NCI-H1092 (cell line): ENCODE measurements at places on chromosomes 7 and 10.

DNA sequence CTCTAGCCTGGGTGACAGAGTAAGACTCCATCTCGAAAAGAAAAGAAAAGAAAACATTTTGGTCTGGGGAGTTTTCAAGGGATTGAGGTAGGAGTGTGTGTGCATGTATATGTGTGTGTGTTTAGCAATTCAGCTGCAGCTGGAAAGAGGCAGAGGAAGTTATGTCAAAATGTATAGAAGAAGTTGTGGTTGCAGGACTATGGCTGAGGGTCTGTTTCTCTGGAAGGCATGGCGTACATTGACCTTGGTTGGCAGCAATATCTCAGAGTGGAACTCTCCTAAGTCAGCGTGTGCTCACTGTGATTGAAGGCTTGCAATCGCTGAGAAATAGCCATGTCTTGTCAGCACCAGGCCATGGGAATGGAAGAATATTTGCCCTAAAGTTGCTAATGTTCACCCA is 28.6 kb upstream of the RHBDD2 start:
- DNase-seq, result no peak

- DNase-seq, result no peak
Measured at GRCh38 chr10:46069771-46070463, 23.8 kb upstream of the MSMB start.

DNA sequence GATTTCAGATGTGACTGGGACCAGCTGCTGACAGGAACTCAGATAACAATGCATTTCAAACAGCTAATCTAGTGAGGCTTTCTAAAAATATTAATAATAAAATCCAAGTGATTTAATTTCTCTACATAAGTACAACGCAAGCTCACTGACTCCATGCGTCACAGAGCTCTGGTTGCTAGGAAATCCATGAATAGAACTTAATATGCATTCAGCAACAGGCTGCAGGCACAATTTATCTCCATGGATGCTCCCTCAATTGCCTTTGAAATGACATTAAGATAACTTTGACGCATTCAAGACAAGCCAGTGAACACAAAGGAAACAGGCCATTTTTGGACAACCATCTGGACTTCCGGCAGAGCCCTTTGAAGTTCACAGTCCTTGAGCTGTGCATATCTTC is 118.7 kb upstream of the COL1A2 start:
- no peak for DNase-seq

DNA sequence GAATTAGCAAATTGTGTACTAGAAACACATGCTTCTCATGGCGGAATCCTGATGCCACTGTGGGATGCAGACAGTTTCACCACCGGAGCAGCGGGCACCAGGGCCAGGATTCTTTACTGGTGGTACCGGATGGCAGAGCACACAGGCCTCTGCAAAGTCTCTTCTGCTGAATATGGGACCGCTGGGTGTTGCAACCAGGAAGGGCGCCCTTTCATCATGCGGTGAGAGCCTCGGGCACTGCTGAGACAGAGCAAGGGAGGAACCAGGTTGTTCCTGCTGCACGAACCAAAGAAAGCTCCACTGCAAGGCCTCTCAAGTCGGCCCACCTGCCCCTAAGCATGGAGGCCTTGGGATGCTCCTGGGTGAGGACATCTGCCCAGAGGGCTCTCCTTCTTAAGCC is 57.0 kb upstream of the NMT2 start:
- DNase-seq, result no peak

- no peak for DNase-seq
Measured at GRCh38 chr7:90212149-90212495, 582 bp downstream of the STEAP2 start.

GRCh38 chr10:129415215-129416140 is 51.6 kb upstream of the MGMT start:
- no peak for DNase-seq

DNA sequence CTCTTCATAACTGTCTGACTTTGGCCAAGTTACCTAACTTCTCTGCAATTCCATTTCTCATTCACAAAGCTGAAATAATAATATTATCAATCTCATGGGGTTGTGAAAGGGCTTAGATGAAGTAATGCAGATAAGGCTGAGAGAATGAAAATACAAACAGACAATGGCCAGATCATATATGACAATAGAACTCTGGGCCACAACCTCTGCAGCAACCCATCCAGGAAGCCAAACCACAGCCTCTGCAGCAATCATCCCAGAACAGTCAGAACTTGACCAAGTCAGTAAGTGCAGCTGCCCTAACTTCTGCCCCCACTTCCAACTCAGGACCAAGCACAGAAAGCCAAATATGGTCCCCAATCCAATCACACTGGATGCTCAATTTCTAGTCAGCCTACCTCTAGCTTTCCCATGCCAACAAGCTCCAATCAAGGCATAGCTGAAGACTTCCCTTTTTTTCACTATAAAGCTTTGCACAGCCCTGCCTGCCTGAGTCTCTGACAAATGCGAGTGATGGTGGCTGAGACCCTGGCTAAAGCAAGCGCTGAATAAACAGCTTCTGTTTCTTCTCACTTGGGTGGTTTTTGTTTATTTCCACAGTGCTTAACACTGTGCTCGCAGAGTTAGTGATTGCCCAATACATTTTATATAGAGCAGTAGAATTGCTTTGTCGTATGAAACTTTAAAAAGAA is 34.8 kb upstream of the TNPO3 start:
- DNase-seq, result no peak

- peak; percentile 35 for DNase-seq
Measured at GRCh38 chr7:105885387-105886111, 9.2 kb upstream of the ATXN7L1 start.

DNA sequence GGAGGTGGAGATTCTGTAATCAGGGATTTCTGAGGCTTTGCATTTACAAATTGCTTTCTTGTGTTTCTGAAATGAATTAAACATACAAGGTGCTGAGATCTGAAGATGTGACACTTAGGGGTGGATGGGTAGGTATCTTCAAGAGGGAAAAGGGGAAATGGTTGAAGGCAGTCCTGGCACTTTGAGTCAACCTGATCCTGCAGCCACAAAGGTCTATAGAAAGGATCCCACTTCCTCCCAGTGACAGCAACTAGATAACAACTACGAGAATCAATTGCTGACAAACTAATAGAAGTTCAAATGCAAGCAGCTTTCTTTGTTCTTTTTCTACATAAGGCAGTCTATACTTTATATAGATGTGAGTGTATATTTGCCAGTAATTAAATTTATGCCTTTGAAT is 553.3 kb downstream of the MDFIC start:
- DNase-seq, result no peak

DNA sequence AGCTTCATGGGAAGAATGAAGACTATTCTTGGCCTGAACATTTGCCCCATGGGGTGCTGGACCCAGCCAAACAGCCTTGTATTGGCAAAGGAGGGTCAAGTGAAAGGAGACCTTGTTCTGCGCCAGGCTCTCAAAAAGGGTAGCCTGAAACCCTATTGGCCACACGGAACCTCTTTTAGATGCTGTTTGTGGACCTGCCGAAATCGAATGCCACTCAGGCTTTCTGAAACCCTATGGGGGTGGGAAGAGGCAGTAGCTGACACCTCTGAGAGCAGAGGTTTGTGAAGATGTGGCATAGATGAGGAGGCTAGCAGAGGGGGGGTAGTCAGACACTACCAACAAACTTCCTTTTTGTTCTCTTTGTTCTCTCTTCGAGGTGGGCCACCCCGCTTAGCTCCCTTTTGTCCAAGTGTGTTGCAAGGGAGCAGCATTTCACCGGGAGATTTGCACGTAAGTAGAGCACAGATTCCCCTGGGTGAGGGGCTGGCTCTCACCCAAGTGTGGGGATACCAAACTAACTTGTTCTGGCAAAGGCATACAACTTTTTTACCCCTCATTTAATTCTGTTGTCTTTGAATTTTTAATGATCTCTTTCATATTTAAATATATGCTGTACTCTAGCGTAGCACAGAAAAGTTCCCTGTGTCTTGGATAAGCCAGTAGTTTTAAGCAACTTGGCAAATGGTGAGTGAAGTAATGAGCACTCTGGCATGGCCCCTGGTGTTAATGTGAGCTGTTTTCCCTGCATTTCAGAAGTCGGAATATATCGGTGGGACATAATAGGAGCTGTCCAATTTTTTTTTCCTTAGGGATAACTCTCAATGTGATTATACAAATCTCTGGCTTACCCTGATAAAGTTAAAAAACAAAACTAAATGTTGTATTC is 107.7 kb downstream of the SEPTIN7 start:
- no peak for DNase-seq

- DNase-seq, result no peak
Measured at GRCh38 chr7:70193514-70193913, 595.2 kb downstream of the AUTS2 start.

DNA sequence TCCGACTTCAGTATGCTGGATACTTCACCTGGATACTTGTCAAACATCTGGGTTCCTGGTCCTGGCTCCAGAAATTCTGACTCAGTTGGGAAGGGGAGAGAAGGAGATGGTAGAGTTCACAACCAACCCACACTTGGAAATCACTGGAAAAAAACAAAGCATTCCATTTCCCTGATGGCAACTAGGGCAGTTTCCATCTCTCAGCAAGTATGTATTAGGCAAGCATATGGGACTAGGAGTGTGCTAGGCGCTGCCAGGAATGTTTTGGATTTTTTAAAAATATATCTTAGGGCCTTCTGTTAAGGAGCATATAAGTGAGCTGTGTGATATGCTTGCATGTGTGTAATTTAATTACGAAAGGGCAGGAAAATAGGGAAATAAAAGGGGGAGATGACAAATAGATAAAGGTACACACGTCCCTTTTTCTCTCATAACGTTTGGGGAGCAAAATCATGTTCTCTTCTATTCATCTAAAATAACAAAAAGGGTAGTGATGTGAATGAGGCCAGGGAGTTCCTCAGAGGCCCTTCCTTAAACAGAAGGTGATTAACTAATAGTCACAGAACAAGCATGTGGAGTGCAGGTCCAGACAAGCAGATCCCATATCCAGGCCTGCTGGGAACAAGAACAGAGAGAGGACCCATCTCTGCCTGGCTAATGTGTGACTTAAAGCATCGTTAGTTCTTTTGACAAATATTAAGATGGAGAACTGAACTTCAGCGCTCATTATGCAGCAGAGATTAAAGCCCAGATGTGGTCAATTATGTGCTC is 64.5 kb upstream of the NFE2L3 start:
- DNase-seq, result no peak

DNA sequence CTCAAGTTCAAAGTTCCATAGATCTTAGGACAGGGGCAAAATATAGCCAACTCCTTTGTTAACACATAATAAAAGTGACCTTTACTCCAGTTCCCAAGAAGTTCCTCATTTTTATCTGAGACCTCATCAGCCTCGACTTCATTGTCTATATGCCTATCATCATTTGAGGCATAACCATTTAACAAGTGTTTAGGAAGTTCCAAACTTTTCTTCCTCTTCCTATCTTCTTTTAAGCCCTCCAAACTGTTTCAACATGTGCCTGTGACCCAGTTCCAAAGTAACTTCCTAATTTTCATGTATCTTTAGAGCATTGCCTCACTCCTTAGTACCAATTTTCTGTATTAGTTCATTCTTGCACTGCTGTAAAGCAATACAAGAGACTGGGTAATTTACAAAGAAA is 569.1 kb downstream of the ANKRD7 start:
- no peak for DNase-seq

DNA sequence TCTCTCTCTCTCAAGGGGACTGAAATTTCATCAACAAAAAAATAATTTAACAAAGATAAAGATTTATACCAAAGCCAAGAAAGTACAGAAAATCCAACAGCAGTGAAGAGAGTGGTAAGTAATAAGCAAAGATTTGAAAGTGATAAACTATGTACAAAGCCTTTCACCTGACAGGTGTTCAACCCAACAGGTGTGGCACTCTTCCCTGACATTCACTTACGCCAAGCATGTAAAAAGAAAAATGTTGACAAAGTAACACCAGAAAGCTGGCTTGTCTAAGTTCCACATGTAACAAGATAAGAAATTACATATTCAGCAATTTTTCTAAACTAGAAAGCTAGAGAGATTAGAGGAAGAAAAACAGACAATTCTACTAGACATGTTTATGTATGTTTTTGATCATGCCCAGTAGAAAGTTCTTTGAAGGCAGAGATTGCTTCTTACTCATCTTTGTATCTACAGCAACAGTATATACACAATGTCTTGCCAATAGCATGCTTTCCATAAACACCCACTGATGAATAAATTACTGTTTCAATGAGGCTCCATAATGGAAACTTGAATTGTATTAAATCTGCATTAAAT is 468.5 kb downstream of the PARD3 start:
- no peak for DNase-seq

DNA sequence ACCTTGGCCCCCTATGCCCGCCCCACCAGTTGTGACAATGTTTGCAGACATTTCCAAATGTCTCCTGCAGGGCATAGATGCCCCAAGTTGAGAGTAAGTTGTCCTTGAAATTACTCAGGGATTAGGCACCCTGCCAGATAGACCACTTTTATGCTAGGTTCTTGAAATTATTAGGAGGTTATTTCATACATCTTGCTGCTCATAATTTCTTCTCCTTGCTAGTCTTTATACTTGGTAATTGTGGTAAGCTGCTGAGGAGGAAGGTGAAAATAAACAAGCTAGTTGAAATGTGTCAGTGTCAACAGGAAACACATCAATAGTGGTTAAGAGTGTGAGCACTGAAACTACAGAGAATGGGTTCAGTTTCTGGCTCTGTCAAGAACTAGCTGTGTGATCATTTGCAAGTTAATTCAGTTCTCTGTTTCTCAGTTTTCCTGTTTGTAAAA is 63.7 kb upstream of the AOAH start:
- DNase-seq, result no peak

- no peak for DNase-seq
Measured at GRCh38 chr7:37703361-37703760, 19.8 kb downstream of the GPR141 start.

GRCh38 chr7:2141021-2141410 is 91.7 kb downstream of the MAD1L1 start:
- no peak for DNase-seq

- DNase-seq, result peak; percentile 85
Measured at GRCh38 chr7:95549818-95550529, 46.3 kb downstream of the PDK4 start.

- DNase-seq, result no peak
Measured at GRCh38 chr7:7848246-7848645, 120.3 kb upstream of the GLCCI1 start.

DNA sequence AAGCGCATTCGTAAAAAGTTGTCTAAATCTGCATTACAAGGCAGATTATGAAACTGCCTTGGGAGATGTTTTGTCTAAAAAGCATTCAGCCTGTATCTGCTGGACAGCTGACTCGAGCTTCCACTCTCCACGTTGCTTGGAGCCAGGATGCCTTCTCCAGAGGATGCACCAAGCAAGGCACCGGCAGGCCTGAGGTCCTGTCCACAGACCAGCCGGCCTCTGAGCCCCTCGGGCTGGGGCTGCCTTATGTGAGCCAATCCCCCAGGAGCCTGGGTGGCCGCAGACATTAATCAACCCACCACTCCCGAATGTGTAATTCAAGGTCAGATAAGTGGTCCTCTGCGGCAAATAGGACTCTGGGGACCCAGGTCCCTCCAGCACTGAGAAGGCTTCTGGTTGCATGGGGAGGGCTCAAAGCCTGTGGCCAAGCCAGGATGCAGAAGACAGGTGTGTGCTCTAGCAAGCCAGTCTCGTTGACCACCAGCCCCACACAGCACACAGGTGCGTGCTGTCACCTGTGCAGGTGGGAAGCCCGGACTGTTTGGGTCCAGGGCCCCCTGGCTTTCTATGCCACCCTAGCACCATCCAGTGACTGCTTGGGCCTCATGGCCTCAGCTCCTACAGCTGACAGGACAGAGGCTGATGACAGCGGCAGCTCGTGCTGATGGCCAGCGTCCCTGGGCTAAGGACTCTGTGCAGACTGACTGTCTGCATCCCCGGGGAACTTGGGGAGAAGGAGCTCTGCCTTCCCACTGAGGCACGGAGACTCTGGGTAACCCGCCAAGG is 4.8 kb upstream of the RET start:
- no peak for DNase-seq
